ENCODE measurements at places on chromosomes 1 and 21. TPM values are rescaled to one million over a fixed set of nuclear protein-coding genes. Genes with fewer than 3 reads are reported as not detected.

Gene KANK4
- total RNA-seq, result 0.24 TPM

Gene TEX38
- not detected for total RNA-seq

Gene KRTAP10-6
- total RNA-seq, result 0.39 TPM

Gene ASTN1
- 0.41 TPM for total RNA-seq

Gene CRP
- not detected for total RNA-seq

Gene SELP
- total RNA-seq, result not detected

Gene OR14K1
- total RNA-seq, result not detected

- H3K4me3 ChIP-seq, result no peak overlapping the region
- H3K27ac ChIP-seq, result no peak overlapping the region
- peak; percentile 23 for DNase-seq
- H3K27me3 ChIP-seq, result no peaks in the 10 kb centered on the region
Measured at GRCh38 chr1:156489166-156489934, 11.2 kb downstream of the MEF2D start.

- no peaks in the 10 kb centered on the region for H3K27me3 ChIP-seq
- no peak for DNase-seq
- no peak overlapping the region for H3K4me3 ChIP-seq
- H3K27ac ChIP-seq, result no peak overlapping the region
- H3K36me3 ChIP-seq, result no peaks in the 10 kb centered on the region
Measured at GRCh38 chr1:61344696-61345095, 262.3 kb downstream of the NFIA start.

DNA sequence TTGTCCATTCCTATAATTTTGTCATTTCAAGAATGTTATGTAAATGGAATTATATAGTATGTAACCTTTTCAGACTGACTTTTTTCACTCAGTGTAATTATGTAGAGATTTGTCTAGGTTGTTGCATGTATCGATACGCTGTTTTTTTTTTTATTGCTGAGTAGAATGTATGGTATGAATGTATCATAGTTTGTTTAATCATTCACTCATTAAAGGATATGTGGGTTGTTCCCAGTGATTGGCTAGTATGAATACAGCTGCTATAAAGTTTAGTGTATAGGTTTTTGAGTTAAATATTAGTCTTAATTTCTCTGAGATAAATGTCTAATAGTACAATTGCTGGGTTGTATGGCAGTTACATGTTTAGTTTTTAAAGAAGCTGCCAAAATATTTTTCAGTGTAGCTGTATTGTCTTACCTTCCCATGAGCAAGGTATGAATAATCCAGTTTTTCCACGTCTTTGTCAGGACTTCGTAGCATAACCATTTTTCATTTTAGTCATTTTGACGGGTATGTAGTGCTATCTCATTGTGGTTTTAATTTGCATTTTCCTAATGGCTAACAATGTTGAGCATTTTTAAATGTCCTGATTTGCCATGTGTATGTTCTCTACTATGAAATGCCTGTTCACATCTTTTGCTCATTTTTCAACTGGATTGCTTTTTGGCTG lies 22.4 kb downstream of the CASQ2 start:
- DNase-seq, result no peak
- H3K27ac ChIP-seq, result no peak overlapping the region
- no peak overlapping the region for H3K4me3 ChIP-seq
- H3K4me1 ChIP-seq, result no peaks in the 10 kb centered on the region
- H3K27me3 ChIP-seq, result no peaks in the 10 kb centered on the region

DNA sequence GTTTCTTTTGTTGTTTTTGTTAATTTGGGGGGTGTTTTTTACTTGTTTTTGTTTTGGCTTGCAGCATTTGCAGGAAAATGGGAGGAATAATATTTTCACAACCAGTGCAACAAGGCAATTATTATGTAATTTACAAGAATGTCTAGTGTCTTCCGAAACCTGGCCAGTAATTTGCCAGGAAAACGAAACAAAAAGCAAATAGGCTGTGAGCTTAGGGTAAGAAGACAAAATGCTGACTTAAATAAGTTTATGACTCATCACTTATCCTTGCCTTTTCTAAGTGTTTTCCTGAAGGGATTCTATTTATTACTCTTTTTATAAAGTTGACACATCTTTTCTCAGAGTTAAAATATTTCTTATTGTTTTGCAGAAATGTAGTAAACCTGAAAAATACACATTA lies 49.8 kb downstream of the KCNT2 start:
- DNase-seq, result peak; percentile 42
- no peak overlapping the region for H3K4me3 ChIP-seq
- no peak overlapping the region for H3K27ac ChIP-seq
- H3K36me3 ChIP-seq, result no peaks in the 10 kb centered on the region
- no peaks in the 10 kb centered on the region for H3K4me1 ChIP-seq
- no peaks in the 10 kb centered on the region for H3K27me3 ChIP-seq

DNA sequence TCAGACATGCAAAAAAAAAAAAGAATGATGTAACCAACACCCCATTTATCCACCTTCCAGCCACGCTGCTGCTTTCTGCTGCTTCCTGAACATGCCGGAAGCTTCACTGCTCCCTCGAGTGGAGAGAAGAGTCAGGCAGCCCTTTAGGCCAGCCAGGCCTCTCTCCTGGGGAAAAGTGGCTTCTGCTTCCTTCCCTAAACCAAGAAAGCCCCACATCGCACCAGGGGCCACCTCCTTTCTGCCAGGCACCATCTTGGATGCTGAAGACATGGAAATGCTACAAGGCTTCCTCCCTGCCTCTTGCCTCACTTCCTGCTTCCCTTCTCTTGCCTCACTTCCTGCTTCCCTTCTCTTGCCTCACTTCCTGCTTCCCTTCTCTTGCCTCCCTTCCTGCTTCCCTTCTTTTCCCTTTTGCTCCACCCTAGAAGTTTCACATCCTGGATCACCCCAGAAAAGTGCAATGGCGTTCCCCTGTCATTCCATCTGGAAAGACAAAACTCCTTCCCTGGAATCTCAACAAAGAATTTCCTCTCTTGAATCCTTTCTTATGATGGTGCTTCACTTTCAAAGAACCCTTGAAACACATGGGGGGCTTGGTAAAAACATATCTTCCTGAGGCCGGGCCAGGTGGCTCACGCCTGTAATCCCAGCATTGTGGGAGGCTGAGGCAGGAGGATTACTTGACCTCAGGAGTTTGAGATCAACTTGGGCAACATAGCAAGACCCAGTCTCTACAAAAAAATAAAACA lies 18.7 kb downstream of the TNFRSF8 start:
- H3K27me3 ChIP-seq, result no peaks in the 10 kb centered on the region
- no peak overlapping the region for H3K4me3 ChIP-seq
- no peaks in the 10 kb centered on the region for H3K4me1 ChIP-seq
- H3K27ac ChIP-seq, result no peak overlapping the region

- H3K4me1 ChIP-seq, result peaks cover 48% of the 10 kb centered on the region
- no peak overlapping the region for H3K4me3 ChIP-seq
- no peak for DNase-seq
- H3K27me3 ChIP-seq, result no peaks in the 10 kb centered on the region
Measured at GRCh38 chr1:61182049-61182448, 99.7 kb downstream of the NFIA start.

DNA sequence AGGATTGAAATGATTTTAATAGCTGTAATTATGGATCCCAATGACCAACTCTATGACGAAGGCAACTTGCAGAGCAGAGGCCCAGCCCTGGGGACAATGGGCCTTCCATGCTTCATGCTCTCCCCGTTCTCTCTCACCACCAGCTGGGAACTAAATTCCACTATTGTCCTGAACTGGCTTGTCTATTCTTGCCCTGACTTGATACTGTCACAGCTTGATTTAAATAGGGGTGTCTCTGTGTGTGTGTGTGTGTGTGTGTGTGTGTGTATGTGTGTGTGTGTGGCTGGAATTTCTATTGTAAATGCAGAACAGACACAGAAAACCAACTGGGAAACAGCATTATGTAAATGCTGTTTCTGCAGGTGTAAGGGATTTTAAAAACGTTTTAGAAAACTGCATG lies 57.0 kb downstream of the SLC22A15 start:
- H3K27ac ChIP-seq, result no peak overlapping the region
- H3K36me3 ChIP-seq, result no peaks in the 10 kb centered on the region
- peak; percentile 64 for DNase-seq
- H3K4me1 ChIP-seq, result no peaks in the 10 kb centered on the region
- no peak overlapping the region for H3K4me3 ChIP-seq

DNA sequence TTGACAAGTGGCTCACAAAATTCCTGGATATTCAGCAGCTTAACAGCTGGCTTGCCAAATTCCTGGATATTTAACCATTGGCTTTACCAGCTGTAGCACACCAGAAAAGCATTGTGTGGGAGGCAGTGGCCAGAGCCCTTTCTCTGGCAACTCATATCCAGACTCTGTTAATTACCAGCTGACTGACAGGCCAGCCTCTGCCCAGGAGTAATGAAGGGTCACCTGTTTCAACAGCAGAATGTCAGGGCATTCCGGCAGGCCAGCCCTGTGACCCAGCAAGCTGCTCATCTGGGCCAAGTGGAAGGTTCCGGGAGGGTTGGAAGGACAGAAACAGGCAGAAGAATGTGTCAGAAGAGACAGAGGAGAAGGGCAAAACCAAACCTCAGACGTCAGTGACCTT lies 35.2 kb upstream of the KIRREL1 start:
- peaks cover 11% of the 10 kb centered on the region for H3K4me1 ChIP-seq
- no peak for DNase-seq
- H3K4me3 ChIP-seq, result no peak overlapping the region
- H3K27ac ChIP-seq, result no peak overlapping the region

- H3K4me3 ChIP-seq, result no peak overlapping the region
- no peaks in the 10 kb centered on the region for H3K27me3 ChIP-seq
- H3K4me1 ChIP-seq, result no peaks in the 10 kb centered on the region
- DNase-seq, result no peak
- H3K36me3 ChIP-seq, result peaks cover 24% of the 10 kb centered on the region
- no peak overlapping the region for H3K27ac ChIP-seq
Measured at GRCh38 chr1:20867847-20868246, 80.7 kb upstream of the HP1BP3 start.

DNA sequence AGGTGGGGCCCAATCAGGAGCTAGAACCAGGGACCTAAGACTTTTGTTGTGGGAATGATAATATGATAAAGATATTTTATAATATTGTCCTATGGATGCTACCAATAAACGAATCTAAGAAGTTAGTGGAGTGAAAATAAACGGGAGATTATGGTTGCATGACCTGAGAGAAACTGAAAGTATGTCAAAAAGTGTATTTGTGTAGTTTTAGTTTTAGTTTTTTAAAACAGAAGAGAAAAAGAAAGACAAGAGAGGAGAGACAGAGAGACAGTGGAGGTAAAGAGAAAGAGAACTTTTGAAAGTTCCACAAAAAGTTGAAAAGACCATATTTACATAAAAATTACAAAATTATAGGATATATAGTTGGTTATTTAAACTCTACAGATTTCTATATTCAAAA lies 64.1 kb upstream of the TMPRSS15 start:
- H3K27me3 ChIP-seq, result no peaks in the 10 kb centered on the region
- DNase-seq, result no peak
- no peak overlapping the region for H3K4me3 ChIP-seq
- H3K4me1 ChIP-seq, result peaks cover 19% of the 10 kb centered on the region

DNA sequence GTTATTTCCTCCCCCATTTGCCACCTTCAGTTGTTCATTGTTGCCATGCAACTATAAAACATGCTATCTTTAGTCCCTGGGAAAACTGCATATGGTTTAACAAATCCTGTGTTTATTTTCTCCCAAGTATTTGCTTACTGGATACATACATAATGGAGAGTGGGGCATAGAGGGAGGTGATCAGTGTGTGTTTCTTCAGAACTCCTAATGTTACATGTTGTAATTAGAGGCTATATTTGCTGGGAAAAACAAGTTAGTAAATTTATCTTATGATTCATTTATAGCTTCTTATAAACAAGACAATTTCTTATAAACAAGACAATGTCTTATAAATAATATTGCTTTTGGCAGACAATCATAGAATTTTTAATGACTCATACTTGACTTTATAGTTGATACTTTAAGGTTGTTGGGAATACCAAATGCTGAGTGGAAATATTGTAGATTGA lies 7.3 kb upstream of the GIPC2 start:
- H3K27ac ChIP-seq, result no peak overlapping the region
- H3K4me3 ChIP-seq, result no peak overlapping the region
- H3K27me3 ChIP-seq, result peaks cover 2% of the 10 kb centered on the region
- H3K4me1 ChIP-seq, result no peaks in the 10 kb centered on the region
- H3K36me3 ChIP-seq, result no peaks in the 10 kb centered on the region

GRCh38 chr21:44933199-44933917 lies 6.5 kb upstream of the SLX9 start:
- no peaks in the 10 kb centered on the region for H3K27me3 ChIP-seq
- peak overlapping the region; percentile 65 for H3K4me3 ChIP-seq
- H3K4me1 ChIP-seq, result peaks cover 40% of the 10 kb centered on the region
- H3K36me3 ChIP-seq, result peaks cover 40% of the 10 kb centered on the region
- DNase-seq, result no peak

- H3K4me3 ChIP-seq, result peak overlapping the region; percentile 62
- H3K27me3 ChIP-seq, result no peaks in the 10 kb centered on the region
- H3K36me3 ChIP-seq, result no peaks in the 10 kb centered on the region
- no peak overlapping the region for H3K27ac ChIP-seq
- no peak for DNase-seq
- no peaks in the 10 kb centered on the region for H3K4me1 ChIP-seq
Measured at GRCh38 chr1:24186031-24186710, 918 bp downstream of the IFNLR1 start.

GRCh38 chr1:111449703-111450017 lies 396 bp downstream of the ATP5PB start:
- H3K27me3 ChIP-seq, result no peaks in the 10 kb centered on the region
- DNase-seq, result no peak
- peaks cover 19% of the 10 kb centered on the region for H3K4me1 ChIP-seq
- peaks cover 45% of the 10 kb centered on the region for H3K36me3 ChIP-seq
- H3K4me3 ChIP-seq, result peak overlapping the region; percentile 85

DNA sequence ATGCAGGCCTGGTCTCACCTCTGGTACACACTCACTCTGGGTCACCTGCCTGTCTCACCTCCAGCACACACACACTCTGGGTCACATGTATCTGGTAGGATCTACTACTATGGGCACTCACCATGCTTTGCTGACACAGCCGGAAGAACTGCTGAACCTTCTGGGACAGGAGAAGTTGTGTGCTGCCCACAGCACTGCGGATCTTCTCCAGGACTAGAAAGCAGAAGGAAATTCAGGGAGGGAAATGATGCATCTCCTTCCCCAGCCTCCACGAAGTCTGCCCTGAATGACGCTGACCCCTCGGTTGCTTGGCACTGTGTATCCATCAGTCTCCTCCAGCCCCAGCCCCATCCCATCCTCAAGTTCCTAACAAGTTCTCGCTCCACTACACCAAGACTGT lies 7.9 kb upstream of the SMIM12 start:
- no peak overlapping the region for H3K27ac ChIP-seq
- H3K4me1 ChIP-seq, result no peaks in the 10 kb centered on the region
- H3K4me3 ChIP-seq, result no peak overlapping the region
- no peak for DNase-seq

All from A673 (cell line).